ENCODE measurements at places on chromosomes 3 and 15.

GRCh38 chr3:142944342-142944741 lies 19.1 kb downstream of the PAQR9 start:
- DNase-seq = no peak

DNA sequence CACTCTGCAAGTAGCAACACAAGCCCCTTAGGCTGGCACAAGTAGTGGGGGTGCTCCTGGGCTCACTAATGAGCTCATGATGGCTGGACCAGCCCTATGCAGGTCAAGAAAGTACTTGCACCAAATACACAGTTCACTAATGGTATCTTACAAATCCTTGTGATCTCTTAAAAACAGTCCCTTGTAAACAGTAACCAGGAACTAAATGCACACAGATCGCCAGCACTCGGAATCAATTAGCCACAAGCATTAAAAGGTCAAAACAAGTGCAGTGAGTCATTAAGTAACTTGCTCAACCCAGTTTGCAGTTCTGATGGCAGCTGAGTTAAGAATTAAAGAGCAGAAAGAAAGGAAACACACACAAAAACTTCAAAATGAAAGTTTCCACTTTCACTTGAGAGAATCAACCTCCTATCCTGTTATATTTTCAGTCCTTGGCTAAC lies 43.2 kb downstream of the ARHGEF3 start:
- DNase-seq = no peak

GRCh38 chr3:128400671-128401070 lies 66.0 kb downstream of the DNAJB8 start:
- no peak for DNase-seq

GRCh38 chr3:39718674-39719595 lies 90.5 kb upstream of the MYRIP start:
- no peak for DNase-seq

DNA sequence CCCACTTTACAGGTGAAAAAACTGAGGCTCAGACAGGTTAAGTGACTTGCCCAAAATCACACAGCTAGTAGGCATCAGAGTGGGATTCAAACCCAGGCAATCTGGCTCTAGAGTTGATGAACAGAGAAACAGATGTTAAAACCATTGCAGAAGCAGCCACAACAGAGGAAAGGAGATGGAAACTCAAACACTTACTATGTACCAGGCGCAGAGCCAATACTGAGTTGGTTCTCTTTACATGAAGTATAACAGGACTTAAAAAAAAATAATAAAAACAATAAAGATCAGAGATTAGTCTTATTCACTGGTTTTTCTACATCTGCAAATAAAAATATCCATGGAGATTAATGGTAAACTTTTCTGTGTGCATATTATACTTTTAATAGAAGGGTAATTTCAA lies 84.9 kb upstream of the SPATA12 start:
- no peak for DNase-seq

DNA sequence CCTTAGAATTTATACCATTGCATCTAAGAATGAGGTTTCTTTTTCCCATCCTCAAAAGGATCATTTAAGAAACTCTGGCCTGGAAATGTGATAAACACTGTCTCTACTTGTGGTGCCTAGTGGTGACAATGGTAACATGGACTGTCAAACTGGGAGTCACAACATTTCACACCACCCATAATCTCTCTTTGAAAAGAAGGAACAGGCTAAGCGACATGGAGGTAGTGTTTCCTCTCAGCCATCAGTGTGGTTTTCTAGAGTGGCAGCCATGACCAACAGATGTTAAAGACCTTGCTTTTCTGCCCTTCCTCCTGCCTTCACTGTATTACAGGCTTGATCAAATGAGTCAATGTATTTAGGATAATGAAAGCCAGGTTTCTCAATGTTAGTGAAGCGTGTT lies 283.1 kb upstream of the STAC start:
- DNase-seq = no peak

DNA sequence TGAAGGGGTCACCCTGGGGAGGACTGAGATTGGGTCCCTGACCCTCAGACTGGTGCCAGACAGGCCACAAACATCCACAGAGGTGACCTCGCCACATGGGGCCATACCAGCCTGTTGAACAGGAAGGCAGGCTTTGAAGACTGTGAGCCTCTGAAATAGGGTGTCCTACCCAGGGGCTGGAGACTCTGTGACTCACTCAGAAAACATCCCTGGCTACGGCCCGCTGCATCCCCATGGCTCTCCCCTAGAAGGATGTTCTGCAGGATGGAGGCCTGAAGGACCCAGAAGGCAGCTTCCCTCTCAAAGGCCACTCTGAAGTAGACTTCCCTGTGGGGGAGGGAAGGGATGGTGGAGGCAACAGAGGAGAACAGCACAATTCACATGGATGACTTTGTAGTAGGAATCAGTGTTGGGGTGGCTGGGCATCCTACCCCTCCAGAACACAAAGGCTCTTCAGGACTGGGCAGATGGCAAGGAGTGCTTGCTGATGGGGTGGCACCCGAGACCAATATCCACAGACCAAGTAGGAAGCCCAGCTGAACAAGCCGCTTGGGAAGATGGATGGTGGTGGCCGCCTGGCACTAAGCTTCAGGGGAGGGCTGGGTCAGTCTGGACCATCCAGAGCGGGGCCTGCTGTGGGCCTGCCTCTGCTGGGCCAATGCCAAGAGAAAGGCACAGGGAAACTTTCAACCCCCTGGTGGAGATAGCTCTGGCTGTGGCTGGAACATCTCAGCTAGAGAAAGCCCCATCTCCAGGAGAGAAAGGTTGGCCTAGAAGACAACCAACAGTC lies 37.6 kb upstream of the DUSP7 start:
- DNase-seq = no peak

- DNase-seq = no peak
Measured at GRCh38 chr15:95990833-95991232, 339.7 kb upstream of the NR2F2 start.

DNA sequence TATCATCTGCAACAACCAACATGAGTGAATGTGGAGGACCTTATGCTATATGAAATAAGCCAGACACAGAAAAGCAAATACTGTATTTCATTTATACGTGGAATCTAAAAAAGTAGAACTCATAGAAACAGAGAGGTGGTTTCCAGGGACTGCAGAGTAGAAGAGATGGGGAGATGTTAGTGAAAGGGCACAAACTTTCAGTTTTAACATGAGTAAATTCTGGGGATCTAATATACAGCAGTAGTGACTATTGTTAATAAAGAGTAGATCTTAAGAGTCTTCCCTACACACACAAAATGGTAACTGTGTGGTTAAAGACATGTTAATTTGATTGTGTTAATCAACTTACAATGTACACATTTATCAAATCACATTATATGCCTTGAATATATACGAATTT lies 20.9 kb upstream of the MELTF start:
- DNase-seq = no peak

DNA sequence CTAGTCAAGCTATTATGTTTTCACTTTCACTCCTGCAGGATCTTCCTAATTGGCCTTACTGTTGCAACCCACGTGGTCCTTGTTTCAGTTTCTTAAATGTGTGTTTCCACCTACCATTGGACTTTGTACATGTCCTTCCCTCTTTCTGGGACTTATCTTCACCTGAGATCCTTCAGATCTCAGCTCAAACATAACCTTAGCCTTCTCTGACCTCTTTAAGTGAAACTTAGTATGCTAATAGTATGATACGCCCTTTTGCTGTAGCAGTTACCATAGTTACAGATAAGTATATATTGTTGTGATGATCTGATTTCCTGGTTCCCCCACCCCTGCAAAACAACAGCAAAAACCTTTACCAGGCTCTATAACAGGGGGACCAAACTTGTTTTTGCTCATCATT lies 35.2 kb downstream of the U2SURP start:
- peak; percentile 61 for DNase-seq

DNA sequence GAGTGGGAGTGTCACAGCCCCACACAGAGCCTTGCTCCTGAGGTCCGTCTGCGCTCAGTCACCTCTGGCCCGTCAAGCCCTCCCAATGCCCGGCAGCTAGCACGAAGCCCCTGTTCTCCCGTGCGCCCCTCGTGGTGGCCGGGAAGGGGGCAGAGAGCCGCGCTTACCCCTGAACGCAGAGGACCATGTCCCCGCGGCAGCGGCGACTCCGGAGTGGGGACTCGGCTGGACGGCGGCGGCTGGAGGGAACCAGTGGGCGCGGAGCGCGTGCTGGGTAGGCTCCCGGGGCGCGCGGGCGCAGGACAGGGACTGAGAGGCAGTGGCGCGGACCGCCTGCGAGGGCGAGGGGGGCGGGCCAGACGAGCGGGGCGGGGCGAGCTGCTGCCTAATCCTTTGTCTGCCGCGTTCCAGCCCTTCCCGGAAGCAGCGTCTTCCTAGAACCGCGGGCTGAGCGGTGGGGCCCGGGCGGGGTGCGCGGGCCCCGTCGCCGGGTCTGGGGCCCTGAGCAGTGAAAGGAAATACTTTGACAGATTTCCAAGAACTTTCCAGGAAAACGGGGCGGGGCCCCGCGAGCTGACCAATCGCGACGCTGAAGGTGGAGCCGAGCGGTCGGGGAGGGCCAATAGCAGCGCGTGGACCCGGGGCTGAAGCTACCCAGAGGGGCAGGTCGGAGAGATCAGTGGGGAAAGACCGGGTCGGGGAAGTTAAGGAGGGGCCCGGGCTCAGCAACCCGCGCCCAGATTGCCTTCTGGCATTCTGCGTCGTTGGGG lies at the start of gene CISH:
TSS of gene CISH (minus strand) at position 311 of the 770 bp plus-strand sequence. CDS start at position 187, 124 bp downstream.
- peak; percentile 96 for DNase-seq

DNA sequence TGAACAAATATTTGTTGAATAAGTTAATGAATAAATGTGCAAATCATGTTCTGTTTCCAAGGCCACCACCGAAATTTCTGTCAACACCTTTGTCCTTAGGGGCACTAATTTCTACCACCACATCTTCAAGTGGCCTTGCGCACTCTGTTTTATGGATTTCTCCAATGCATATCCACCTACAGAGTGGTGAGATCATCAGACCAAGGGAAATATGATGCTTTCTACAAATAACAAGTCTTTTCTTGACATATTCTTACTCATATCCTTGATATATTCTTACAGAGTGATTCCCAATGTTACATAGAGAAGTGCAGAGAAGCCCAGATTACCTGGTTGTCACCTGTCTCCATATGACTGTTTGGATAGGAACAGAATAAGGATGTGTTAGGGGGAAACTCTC lies 36.1 kb upstream of the TMCO5A start:
- no peak for DNase-seq

GRCh38 chr3:196273655-196274054 lies 13.9 kb downstream of the PCYT1A start:
- DNase-seq = no peak

DNA sequence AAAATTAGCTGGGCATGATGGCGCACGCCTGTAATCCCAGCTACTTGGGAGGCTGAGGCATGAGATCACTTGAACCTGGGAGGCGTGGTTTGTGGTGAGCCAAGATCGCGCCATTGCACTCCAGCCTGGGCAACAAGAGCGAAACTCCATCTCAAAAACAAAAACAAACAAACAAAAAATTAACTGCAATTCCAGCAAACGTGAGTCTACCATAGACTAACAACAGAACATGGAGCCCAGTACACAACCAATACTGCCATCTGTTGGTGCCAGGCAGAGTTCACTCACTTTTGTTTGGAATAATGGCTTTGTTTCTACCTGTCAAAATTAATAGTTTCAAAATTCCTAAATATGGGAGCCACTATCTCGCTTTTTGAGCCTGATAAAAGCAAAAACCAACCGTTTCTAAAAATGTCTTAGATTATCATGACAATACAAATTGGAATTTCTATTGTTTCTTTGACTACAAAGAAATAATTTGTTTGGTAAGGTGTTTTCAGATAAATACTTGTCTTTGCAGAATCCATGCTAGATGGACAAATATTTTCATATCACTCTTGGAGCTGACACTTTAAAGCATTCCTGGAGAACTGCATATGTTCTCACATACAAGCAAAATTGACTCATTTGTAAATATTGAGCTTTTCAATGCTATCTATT lies 45.0 kb downstream of the GPR176 start:
- DNase-seq = peak; percentile 46

- DNase-seq = peak; percentile 11
Measured at GRCh38 chr15:63354821-63355650, 26.6 kb downstream of the CA12 start.

DNA sequence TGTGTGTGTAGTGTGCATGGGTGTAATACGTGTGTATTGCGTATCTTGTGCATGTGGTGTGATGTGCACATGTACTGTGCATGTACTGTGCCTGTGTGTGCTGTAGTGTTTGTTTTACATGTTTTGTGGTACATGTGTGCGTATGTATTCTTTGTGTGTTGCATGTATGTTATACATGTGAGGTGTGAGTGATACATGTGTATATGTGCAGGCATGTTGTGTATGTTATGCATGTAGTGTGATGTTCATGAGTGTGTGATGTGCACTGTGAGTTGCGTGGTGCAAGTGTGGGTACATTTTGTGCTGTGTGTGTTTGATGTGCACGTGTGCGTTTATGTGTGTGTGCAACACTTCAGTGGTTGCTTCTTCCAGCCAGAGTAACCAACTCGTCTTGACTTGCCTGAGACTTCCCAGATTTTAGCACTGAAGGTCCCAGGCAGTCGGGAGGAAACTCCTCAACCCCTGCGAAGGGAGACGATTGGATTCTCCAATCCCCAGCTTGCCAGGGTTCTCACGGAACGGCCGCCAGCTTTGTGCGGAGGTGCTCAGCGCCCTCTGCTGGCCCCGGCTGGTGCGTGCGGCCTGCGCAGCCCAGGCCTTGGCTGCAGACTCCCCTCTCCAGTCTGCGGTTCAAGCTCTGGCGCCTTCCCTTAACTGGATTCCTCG lies 3.6 kb downstream of the GALNT15 start:
- peak; percentile 81 for DNase-seq

DNA sequence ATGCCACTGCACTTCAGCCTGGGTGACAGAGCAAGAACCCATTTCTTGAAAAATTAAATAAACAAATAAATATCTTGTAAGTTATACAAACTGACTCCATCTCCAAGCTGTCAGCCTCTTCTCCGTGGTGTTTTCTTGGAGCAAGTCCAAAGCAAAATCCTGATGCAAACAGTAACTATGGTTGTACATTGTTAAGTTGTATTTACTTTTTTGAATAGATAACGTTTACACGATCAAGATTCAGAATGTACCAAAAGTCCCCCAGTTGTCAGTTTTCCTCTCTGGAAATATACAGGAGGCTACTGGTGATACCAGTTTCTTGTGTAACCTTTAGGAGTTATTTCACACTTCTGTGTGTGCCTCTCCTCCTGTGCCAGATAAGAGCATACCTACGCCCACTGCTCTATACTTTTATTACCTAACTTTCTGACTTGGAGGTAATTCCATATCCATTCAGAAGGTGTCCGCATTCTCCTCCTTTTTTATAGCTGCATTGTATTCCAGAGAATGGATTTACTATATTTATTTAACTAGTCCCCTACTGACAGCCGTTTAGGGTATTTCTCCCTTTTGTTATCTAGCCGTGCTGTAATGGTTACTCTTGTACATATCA lies 14.2 kb downstream of the CMTM7 start:
- DNase-seq = peak; percentile 35

Measured in Caco-2 (cell line).